ENCODE measurements at places on chromosomes 11 and 22.

DNA sequence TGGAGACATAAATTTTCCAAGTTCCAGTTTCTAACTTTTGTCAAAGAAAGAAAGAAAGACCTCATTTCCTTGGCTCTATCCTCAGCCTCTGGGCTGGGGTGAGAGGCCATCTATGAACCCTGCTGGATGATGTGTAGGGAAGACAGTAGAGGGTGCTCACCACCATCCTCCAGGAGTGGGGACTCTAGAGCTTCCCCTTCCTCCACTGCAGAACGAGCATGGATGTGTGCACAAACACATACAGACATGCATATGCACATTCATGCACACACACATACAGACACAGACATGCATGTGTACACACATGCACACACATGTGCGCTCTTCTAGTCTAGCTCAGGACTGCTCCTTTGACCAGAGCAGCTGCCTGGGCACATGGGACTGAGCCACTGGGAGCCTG is 565.8 kb downstream of the BUD13 start:
- DNase-seq = no peak

DNA sequence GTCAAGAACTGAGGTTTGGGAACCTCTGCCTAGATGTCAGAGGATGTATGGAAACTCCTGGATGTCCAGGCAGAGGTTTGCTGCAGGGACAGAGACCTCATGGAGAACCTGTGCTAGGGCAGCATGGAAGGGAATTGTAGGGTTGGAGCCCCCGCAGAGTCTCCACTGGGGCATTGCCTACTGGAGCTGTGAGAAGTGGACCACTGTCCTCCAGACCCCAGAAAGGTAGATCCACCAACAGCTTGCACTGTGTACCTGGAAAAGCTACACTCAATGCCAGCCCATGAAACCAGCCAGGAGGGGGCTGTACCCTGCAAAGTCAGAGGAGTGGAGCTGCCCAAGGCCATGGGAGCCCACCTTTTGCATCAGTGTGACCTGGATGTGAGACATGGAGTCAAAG is 29.5 kb downstream of the CHST1 start:
- no peak for DNase-seq

GRCh38 chr11:22633354-22633902 is 7.8 kb upstream of the FANCF start:
- no peak for DNase-seq

- no peak for DNase-seq
These were observed 77.7 kb downstream of the LINC01488 start for GRCh38 chr11:69559181-69559580.

DNA sequence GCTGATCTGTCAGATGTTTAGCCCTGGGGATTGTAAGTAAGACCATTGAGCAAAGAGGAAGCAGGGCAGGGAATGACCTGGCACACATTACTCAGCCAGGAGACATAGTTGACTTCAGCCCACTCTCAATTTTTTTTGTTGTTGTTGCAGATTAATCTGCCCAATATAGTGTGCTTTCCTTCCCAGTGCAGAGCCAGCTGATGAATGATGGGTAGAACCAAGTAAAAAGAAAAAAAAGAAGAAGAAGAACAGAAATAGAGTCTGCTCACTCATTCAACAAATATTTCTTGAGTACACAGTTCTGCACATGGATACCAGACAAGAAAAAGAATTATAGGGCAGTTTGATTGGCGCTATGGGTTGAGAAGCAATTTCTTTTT is 292.7 kb downstream of the ETS1 start:
- no peak for DNase-seq

DNA sequence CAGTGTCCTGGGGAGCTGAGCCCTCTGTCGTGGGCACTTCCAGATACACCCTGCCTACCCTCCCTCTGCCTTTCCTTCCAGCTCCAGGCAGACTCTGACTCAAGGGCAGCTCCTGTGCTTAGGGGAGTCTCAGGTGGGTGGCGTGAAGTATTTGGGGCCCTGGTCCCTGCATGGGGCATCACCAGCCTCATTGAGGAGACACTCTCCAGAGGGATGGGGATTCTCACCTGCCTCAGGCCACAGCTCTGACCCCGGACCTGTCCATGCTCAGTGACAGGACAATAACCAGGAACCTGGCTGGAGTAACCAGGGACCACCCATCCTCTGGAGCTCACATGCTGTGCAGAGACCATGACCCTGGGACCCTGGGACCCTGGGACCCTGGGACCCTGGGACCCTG is 41.2 kb downstream of the GGTLC2 start:
- DNase-seq = no peak

DNA sequence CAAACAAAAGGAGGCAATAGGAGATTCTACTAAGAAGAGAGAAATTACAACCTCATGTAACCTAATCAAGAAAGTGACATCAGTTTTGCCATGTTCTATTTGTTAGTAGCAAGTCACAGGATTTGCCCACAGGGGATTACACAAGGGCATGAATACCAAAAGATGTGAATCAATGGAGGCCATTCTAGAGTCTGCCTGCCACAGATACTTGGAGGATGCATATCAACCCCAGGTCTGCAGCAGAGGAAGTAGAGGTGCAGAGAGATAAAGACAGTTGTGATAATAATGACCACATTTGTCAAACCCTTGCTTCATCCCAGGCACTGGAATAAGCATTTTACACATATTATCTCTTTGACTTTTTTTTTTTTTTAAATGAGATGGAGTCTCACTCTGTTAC is 2.4 kb upstream of the ASCC2 start:
- DNase-seq = no peak

- DNase-seq = no peak
These were observed 56.1 kb upstream of the RBFOX2 start for GRCh38 chr22:36084717-36085116.

GRCh38 chr11:65206441-65206841 is 24.7 kb downstream of the CAPN1 start:
- DNase-seq = no peak

DNA sequence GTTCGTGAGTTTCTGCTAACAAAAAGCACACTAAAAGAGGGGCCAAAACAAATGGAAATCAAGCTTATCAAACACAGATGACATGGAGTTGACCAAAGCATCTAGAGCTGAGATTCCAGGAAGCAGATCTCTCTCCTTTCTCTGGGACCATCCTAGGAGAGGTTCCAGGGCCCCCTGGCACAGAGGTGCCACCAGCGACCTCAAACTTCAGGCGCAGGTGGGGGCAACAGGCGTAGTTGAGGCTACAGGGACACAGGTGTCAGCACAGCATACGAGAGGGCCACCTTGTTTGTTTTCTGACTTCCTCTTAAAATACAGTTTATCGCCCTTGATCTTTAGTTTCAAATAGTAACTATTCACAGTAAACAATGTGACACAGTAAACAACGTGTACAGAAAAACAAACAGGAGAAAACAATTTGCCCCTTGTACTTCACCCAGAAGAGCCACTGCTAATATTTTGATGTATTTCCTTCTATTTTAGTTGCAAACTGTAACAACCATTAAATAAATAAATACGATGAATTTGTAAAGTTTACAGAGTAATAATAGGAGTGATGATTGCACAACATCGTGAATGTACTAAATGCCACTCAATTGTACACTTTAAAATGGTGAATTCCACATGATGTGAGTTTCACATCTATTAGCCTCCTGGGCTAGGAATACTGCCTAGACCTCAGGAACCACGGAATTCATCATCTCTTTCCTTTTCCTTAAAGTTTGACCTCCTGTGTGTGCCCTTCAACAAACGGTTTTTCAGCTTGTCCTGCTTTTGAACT is 52.2 kb downstream of the IGLL5 start:
- no peak for DNase-seq
